ENCODE measurements at places on chromosomes 2 and 18. TPM values are rescaled to one million over a fixed set of nuclear protein-coding genes. Genes with fewer than 3 reads are reported as not detected.

Gene CHRNG
- total RNA-seq = not detected

Gene AAMP
- 56.2 TPM for total RNA-seq

Gene TTR
- not detected for total RNA-seq

Gene C2orf76
- total RNA-seq = 5.8 TPM

Gene KCNG3
- 0.26 TPM for total RNA-seq

Gene CTNNA2
- total RNA-seq = not detected

Gene CD226
- 52.2 TPM for total RNA-seq

Gene IL1R1
- total RNA-seq = not detected

Gene C1QL2
- not detected for total RNA-seq

Gene PAPOLG
- 19.5 TPM for total RNA-seq

Gene IL37
- total RNA-seq = not detected

DNA sequence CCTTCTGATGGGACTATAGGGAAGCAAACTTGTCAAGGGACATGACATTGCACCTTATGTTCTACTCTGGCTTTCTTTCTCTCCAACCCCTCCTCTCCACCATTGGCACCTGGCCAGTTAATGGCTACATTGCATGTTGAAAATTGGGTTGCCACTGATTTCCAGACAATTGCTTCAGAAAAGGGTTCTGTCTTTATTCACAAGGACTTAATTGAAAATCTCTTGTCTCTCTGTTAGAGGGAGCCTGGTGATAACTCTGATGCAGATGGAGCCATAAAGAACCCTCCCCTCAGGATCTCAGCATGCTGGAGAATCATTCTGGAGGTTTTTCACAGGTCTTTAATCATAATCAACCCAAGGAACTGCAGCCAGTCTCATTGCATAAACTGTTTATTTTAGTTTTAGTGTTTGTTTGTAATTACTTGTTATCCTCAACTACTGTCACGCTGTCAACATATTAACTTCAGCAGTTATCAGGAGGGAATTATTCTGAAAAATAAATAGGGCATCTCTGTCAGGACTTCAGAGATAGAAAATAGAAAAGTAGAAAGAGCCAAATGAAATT is 316.8 kb downstream of the RIT2 start:
- H3K27ac ChIP-seq = no peak overlapping the region
- no peaks in the 10 kb centered on the region for H3K27me3 ChIP-seq
- H3K4me3 ChIP-seq = no peak overlapping the region
- no peak for DNase-seq
- H3K4me1 ChIP-seq = no peaks in the 10 kb centered on the region

GRCh38 chr18:12750076-12750714 is 47.4 kb downstream of the PSMG2 start:
- peak overlapping the region; percentile 48 for H3K27ac ChIP-seq
- peaks cover 4% of the 10 kb centered on the region for H3K36me3 ChIP-seq
- no peaks in the 10 kb centered on the region for H3K27me3 ChIP-seq
- DNase-seq = peak; percentile 62

DNA sequence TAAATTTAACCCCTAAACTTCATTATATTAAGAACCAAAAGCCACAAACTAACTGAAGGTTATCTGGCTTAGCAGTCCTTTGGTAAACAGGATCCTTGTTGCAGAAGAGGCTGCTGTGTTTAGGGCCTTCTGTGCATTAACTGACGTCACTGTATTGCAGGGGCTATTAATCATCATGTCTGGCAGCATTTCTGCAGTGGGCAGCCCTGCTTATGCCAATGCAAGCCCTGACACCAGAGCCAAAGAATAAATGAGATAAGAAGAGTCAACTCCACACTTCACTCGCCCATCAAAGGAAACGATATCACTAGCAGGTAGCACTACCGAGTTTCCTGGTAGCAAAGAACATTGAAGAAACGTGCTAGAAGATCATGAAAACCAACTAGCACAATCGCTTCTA is 110.6 kb downstream of the PLEKHM3 start:
- no peak for DNase-seq
- no peak overlapping the region for H3K4me3 ChIP-seq
- H3K36me3 ChIP-seq = no peaks in the 10 kb centered on the region
- H3K4me1 ChIP-seq = no peaks in the 10 kb centered on the region
- no peak overlapping the region for H3K27ac ChIP-seq

- H3K27me3 ChIP-seq = peaks cover 5% of the 10 kb centered on the region
- peak overlapping the region; percentile 81 for H3K27ac ChIP-seq
- H3K4me1 ChIP-seq = peaks cover 46% of the 10 kb centered on the region
- peak; percentile 80 for DNase-seq
- H3K36me3 ChIP-seq = no peaks in the 10 kb centered on the region
These were observed 150.7 kb upstream of the DLX2 start for GRCh38 chr2:172253190-172254052.

DNA sequence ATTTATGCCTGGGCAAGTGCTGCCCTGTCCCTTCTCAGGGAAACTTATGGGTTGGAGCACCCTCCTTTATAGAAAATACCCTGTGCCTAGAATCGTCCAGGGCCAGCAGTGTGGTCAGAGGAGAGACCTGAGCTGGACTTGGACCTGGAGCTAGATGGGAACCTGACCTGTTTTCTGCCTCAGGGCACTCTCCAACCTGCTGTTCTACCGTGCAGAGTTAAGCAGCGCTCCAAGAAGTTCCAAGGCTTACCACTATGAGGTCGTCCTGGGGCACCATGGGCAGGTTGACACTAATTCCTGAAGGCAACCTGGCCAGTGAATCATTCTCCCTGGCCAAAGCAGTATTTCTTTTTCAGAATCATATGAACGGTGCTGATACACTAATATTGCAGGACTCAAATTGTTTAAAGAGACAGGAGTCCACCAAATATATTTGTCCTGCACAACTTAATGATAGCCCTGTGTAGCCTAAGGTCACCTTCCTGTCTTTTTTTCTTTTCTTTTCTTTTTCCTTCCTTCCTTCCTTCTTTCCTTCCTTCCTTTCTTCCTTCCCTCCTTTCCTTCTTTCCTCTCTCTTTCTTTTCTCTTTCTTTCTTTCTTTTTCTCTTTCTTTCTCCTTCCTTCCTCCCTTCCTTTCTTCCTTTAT is 455.4 kb upstream of the HNMT start:
- no peak overlapping the region for H3K4me3 ChIP-seq
- no peaks in the 10 kb centered on the region for H3K36me3 ChIP-seq
- DNase-seq = no peak
- no peaks in the 10 kb centered on the region for H3K4me1 ChIP-seq
- no peaks in the 10 kb centered on the region for H3K27me3 ChIP-seq

DNA sequence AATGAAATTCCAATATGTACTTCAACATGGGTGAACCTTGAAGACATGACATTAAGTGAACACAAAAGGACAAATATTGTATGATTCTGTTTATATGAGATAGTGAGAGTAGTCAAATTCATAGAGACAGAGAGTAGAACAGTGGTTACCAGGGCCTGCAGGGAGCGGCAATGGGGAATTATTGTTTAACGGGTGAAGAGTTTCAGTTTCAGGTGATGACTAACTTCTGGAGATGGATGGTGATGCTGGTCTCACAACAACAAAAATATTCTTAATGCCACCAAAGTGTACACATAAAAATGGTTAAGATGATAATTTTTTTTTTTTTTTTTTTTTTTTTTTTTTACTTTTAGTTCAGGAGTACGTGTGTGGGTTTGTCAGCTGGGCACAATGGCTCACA is 109.4 kb upstream of the TMEM200C start:
- H3K27me3 ChIP-seq = no peaks in the 10 kb centered on the region
- no peak overlapping the region for H3K4me3 ChIP-seq
- peaks cover 7% of the 10 kb centered on the region for H3K4me1 ChIP-seq
- peak; percentile 24 for DNase-seq
- H3K27ac ChIP-seq = no peak overlapping the region

DNA sequence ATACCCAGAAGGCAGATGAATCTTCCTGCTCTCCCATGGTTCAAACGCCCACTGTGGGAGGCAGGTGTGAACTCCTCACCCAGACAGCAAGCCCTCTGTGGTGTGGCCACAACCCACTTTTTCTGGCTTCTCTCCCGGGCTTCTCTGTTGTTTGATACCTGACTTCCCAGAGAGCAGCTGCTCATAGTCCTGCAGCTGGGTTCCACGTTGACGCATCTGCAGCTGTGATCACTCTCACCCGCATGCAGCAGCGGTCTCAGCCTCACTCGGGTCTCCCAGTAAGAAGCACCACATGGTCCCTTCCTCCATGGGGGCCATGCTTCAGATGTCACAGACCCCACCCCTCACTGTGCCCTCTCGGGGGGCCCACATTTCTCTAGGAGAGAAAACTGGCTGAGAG is 3.5 kb downstream of the ASPRV1 start:
- H3K4me1 ChIP-seq = peaks cover 6% of the 10 kb centered on the region

DNA sequence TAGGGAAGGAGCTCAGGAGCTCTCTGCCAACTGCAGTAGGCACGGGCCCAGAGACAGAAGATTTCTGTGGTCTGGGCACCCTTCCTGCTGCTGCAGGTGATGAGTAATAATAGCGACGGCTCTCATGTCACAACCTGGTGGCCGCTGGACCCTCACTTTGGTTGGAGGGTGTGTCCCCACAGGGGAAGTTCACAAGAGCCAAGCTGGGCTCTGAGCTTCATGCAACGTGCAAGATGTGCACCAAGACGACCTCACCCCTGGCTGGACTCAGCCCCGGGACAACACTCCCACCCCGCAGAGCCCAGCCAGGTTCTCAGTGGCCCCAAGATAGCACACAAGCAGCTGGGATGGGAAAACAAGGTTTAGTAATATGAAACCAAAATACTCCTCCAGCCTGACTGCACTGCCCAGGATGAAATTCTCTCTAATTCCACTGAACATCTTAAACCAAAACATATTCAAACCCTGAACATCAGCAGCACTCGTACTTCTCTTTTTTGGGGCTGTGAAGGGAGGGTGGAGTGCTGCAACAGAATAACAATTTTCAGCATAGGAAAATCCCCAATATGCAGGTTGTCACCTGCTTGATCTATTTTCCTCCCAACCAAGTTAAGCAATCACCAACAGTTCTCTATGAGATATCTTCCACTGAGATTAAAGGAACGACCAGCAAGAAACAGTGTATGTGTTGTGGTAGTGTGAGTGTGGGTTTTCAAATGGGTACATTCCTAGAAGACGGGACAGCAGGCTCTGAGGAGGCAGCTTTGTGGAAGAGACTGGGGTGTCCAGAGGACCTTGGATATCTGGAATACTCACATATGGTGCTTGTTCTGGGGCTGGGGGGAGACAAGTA is 26.5 kb downstream of the BCL2 start:
- H3K27me3 ChIP-seq = no peaks in the 10 kb centered on the region
- H3K36me3 ChIP-seq = peaks cover 66% of the 10 kb centered on the region
- H3K27ac ChIP-seq = peak overlapping the region; percentile 72
- peak overlapping the region; percentile 34 for H3K4me3 ChIP-seq
- H3K4me1 ChIP-seq = peaks cover 70% of the 10 kb centered on the region

GRCh38 chr18:2978661-2979106 is 34.3 kb downstream of the LPIN2 start:
- DNase-seq = no peak
- peak overlapping the region; percentile 81 for H3K4me3 ChIP-seq
- peaks cover 52% of the 10 kb centered on the region for H3K36me3 ChIP-seq
- peak overlapping the region; percentile 80 for H3K27ac ChIP-seq
- H3K27me3 ChIP-seq = no peaks in the 10 kb centered on the region
- peaks cover 73% of the 10 kb centered on the region for H3K4me1 ChIP-seq

GRCh38 chr2:126935774-126936173 is 37.1 kb downstream of the TEX51 start:
- no peaks in the 10 kb centered on the region for H3K4me1 ChIP-seq
- H3K36me3 ChIP-seq = no peaks in the 10 kb centered on the region
- peaks cover 7% of the 10 kb centered on the region for H3K27me3 ChIP-seq
- H3K4me3 ChIP-seq = no peak overlapping the region

DNA sequence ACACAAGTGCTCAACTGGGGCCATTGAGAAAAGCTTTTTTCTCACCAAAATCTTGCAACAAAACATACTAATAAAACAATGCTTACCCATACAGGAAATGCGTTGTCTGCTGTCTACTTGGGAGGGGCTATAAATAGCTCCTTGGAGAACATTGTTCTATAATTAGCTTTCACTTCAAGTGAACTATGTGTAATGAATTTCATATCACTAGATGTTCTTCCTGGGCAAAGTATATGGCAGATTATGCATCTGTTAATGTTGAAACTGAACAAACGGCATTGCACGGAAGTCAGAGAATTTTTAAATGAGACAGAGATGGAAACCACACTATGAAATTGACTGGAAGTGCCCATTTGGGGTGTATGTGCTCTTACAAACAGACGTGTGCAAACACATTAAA is 6.4 kb upstream of the NPAS2 start:
- H3K36me3 ChIP-seq = no peaks in the 10 kb centered on the region
- H3K27ac ChIP-seq = no peak overlapping the region
- DNase-seq = no peak

DNA sequence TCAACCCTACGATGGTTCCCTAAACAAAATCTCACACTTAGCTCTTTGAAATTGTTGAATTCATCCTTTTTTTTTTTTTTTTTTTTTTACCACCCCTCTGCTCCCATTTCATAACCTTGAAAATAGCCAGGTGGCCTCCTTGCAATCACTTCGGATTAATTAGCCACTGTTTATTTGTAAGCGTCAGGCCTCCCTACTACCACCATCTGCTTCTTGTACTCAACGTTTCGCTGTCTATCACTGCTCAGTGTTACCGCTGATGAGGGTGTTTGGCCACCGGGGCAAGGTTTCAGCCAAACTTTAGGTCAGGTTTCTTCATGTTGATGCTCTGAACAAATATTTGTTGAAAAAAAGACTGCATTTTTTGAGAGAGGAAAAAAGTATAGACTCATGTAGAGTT is 183.2 kb downstream of the EPHA4 start:
- no peaks in the 10 kb centered on the region for H3K27me3 ChIP-seq
- H3K4me3 ChIP-seq = no peak overlapping the region
- no peak for DNase-seq
- H3K4me1 ChIP-seq = no peaks in the 10 kb centered on the region

DNA sequence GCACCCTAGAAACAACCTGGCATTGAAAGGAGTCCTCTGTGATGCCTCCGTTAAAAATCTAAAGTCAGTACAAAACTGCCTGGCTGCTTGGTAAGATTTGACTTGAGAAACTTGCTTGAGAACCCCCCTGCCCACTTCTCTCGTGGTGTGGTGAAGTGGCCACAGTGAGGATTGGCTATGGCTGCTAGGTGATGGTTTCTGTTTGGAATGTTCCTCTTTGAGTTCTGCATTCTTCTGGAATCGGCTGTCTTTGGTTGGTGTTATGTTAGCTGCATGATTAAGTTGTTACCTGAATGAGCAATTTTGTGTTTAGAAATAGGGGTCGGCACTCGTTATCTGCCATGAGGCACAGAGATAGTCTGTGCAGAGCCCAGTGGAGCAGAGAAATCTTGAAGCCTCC is 21.7 kb upstream of the SAG start:
- DNase-seq = no peak
- H3K27ac ChIP-seq = peak overlapping the region; percentile 3
- H3K36me3 ChIP-seq = peaks cover 72% of the 10 kb centered on the region
- H3K4me1 ChIP-seq = peaks cover 12% of the 10 kb centered on the region
- H3K27me3 ChIP-seq = no peaks in the 10 kb centered on the region
- H3K4me3 ChIP-seq = no peak overlapping the region

- DNase-seq = no peak
- H3K27ac ChIP-seq = peak overlapping the region; percentile 50
These were observed 1.1 kb upstream of the SALL3 start for GRCh38 chr18:78978349-78979055.

- no peak overlapping the region for H3K4me3 ChIP-seq
- H3K27ac ChIP-seq = no peak overlapping the region
- no peaks in the 10 kb centered on the region for H3K4me1 ChIP-seq
- DNase-seq = no peak
- no peaks in the 10 kb centered on the region for H3K36me3 ChIP-seq
These were observed 397.8 kb upstream of the CHST9 start for GRCh38 chr18:27582760-27583412.
